CD8-positive, alpha-beta memory T cell (primary cell): ENCODE measurements at places on chromosomes 13 and 19.

- DNase-seq = no peak
These were observed 7.0 kb downstream of the C2CD4C start for GRCh38 chr19:401866-402511.

DNA sequence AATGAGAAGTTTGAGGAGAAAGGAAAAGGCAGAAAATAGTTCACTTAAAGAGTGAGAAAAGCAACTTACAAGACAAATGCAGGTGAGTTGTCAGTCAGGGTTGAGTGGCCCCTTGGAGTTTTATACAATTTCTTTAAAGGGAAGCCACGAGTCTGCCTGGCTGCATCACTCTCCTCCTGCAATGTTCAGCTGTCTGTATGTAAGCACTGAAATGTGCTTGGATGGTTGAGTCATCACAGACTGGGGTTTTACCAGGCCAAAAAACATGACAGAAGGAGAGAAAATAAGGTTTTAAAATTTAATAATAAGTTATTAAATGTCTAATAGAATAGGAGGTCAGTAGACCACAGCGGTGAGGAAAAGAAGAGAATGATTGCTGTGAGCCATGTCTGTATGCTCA is 51.0 kb upstream of the FGF14 start:
- DNase-seq = no peak

GRCh38 chr19:14021474-14021873 is 6.5 kb upstream of the RLN3 start:
- DNase-seq = no peak

DNA sequence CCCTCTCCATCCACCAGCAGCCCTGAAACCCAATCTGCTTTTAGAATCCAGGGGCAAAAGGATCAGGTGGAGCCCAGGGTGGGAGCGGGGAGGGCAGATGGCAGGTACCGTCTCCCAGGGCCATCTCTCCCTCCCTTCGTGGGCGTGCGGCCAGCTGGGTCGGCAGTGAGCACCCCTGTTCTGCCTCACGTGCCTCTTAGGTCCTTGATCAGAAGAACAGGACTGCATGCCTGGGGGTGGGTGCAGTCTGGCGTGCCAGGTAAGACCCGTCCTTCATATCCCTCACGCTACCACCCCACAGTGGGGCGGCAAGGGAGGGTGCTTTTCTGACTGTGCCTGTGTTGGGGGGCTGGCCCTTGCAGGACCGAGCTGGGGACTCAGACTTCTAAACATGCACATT is 2.0 kb downstream of the SLC8A2 start:
- DNase-seq = no peak

DNA sequence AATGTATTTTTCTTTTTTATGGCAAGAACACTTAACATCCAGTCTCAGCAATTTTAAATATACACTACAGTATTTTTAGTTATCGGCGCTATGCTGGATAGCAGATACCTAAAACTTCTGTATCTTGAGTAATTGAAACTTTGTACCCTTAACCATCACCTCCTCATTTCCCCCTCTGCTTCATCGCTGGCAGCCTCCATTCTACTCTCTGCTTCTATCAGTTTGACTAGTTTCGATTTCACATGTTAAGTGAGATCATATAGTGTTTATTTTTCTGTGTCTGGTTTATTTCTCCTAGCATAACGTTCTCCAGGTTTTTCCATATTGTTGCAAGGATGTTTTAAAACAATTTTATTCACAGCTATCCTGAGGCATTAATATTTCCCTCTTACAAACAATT is 340.8 kb upstream of the SLC10A2 start:
- no peak for DNase-seq

- no peak for DNase-seq
These were observed 32.0 kb upstream of the ITM2B start for GRCh38 chr13:48201044-48201443.

- DNase-seq = no peak
These were observed 942.6 kb upstream of the SLC10A2 start for GRCh38 chr13:104008541-104009435.

DNA sequence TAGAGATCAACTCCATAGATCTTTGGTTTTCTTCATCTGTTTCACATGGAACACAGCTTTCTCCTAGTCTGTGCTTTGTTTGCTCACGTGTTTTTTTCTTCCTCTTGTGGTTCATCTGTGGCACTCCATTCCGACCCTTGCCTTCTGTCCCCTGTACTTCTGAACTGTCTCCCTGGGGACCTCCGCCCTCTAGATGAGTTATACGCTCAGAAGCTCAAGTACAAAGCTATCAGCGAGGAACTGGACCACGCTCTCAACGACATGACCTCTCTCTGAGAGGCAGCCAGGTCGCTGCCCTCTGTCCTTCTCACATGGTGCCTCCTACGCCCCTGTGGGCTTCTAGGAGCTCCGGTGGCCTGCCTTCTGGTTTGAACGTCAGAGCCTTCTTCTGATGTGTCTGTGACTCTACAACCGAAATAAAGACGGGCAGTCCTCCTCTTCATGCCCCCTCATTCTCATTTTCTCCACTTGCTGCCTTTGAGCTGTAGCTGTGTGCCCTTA is 16.6 kb upstream of the RAB8A start:
- DNase-seq = peak; percentile 62

- DNase-seq = peak; percentile 18
These were observed 9.7 kb downstream of the CTU1 start for GRCh38 chr19:51098365-51099046.

GRCh38 chr19:53906211-53907192 is 2.6 kb upstream of the CACNG7 start:
- DNase-seq = peak; percentile 62

DNA sequence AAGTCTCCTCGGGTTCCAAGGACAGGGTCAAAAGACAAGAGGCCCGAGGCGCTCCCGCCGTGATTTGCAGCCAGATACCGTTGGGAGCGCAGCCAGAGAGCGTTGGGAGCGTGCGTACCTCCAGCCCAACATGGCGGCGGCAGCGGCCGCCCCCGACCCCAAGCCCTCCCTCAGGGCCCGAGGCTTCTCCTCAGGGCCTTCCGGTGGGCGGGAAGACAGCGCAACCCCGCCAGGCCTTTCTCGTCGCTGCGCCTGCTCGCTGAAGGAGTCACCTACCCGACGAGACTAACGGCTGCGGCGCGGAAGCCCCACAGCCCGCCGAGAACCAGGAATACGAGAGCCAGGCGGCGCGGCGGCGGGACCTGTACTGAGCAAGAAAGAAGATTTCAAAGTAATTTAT is 3.2 kb upstream of the ZNF850 start:
- no peak for DNase-seq

- DNase-seq = peak; percentile 89
These were observed 1.3 kb downstream of the IRF3 start for GRCh38 chr19:49664171-49665035.

- DNase-seq = no peak
These were observed 18.4 kb upstream of the CHST8 start for GRCh38 chr19:33603377-33603776.

GRCh38 chr19:2761876-2762782 is 20.9 kb downstream of the SGTA start:
- DNase-seq = no peak

- no peak for DNase-seq
These were observed 1.3 kb downstream of the ALOX5AP start for GRCh38 chr13:30736461-30737320.

DNA sequence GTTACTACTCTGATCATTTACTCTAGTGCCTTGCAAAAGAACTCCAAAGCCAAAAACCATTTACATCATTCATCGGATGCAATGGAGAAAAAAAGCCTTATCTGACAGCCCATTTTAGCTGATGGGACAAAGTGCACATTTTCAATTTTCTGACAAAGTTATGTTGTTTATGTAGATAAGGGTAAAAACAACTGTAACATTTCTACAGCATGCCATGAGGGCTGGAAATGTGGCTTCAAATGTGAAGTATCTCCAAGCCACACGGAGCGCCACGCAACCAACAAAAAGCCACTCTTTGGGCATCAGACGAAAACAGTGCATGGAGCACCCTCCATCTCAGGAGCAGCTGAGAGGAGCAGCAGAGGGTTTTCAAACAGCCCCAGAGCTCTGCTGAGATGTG is 364.6 kb upstream of the ZNF507 start:
- DNase-seq = no peak

DNA sequence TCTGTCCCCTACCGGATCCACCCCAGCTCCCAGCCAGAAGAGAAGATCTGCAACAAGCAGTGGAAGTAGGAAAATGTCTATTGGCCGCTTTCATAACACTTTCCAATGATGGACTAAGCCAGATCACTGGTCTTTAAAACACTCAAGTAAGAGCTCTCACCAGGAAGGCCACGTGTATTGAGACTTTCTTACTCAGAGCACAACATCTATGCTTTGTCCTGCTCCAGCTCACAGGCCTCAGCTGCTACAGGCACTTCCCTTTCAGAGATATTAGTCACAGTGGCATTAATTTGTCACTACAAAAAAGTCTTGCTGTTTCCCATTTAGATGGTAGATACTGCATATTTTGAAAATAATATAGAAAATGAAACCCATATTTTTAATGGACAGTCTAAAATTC is 164.2 kb downstream of the ABCC4 start:
- DNase-seq = no peak

DNA sequence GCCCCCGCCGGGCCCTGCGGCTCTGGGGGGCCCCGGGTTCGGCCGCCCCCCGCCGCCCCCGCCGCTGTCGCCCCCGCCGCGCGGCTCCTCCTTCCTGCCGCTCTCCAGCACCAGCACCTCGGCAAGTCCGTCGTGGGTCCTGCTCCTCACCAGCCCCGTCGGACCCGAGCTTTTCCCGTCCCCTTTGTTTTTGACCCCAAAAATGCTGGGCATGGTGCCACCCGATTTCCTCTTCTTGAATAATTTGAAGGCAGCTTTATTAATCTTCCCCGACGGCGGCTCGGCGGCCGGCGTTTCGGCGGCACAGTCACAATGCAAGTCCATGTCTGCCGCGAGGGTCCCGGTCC is 945 bp downstream of the AMER2 start:
- DNase-seq = no peak

GRCh38 chr13:88031980-88032559 is 360.9 kb downstream of the SLITRK5 start:
- DNase-seq = no peak

GRCh38 chr13:43143591-43143990 is 120.2 kb downstream of the DNAJC15 start:
- DNase-seq = no peak

- no peak for DNase-seq
These were observed 6.1 kb downstream of the WTIP start for GRCh38 chr19:34487651-34488051.

DNA sequence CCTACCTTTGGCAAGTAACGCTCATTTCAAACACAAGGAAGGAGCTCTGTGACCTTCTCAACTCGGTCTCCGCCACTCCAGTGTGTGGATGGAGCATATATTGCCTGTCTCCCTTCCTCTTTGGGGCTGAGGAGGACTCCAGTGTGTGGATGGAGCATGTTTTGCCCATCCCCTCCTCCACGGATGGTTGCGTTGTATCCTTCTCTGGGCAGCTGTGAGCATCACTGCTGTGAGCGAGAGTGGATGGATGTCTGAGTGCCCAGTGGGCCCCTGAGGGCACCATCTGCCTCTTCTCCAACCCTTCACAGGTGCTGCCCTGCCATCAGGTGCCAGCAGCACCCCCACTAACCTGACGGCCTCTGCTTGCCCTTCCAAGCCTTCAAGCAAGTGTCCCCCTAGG is 186.2 kb downstream of the TEX29 start:
- DNase-seq = no peak

DNA sequence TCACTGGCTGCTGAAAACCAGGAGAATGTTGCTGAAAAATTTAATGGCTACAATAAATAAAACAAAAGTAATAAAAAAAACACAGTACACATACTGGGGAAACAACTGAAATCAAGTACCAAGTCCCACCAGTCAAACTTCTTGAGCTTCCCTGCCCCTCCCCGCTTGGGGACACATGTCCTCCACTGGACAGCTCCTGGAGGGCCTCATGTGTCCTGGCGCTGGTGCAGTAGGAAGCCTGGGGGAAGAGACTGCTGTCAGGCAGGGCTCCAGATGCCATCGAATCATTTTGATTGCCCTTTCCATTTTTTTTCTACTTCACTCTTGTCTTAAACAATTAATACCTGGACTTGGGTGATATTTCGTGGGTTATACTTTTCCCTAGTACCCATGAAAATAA is 26.6 kb upstream of the SLC35E1 start:
- no peak for DNase-seq

DNA sequence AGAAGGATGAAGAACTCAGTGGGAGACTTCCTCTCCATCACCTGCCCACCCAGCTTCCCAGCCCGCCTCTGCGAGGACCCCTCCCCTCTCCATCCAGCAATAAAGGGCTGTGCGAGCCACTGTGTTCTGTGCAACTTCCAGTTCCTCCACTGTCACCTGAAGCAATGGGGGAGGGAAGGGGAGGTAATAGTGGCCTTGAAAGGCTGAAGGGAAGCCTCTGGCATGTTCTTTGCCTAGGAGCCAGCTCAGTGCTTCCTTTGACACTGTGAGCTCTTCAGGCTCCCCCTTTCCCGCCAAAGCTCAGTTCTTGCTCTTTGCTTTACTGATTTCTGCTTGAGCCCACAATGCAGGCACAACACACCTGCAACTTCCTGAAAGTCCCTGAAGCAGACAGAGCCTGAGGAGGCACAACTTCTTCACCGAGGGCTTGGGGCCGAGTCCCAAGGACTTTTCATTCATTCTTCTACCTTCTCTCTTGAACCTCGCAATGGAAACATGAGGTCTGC is 73.2 kb upstream of the DOCK9 start:
- peak; percentile 21 for DNase-seq

DNA sequence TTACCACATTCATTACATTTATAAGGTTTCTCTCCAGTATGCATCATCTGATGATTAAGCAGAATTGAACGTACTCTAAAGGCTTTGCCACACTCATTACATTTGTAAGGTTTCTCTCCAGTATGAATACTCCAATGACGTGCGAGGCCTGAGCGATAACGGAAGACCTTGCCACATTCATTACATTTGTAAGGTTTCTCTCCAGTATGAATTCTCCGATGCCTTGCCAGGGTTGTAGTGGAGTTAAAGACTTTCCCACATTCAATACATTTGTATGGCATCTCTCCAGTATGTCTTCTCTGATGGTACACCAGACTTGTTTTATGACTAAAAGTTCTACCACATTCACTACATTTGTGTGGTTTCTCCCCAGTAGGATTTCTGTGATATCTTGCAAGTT is 16.8 kb upstream of the ZNF432 start:
- DNase-seq = no peak

GRCh38 chr19:40217934-40218890 is at the start of gene TTC9B:
Gene TTC9B (minus strand): TSS chr19:40218384. CDS start chr19:40218381, 3 bp downstream.
- DNase-seq = peak; percentile 50

DNA sequence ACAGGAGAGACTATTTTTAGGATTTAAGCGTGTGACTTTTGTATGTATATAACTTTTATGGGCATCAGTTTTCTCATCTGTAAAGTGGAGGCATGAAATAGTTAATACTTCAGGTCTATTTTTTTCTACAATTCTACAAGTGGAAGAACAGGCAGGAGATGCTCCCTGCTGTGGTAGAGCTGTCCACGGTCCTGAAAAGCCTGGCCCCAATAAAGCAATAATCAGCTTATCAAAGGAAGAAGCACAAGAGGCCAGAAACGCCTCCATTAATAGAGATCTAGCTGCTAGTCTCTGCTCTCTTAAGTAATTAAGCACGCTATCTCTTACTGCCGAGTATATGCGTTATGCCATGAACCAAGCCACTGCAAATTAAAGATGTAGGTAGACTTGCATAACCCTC is 28.0 kb upstream of the WASF3 start:
- DNase-seq = no peak
